ENCODE measurements at places on chromosomes 7 and 10. TPM values are rescaled to one million over a fixed set of nuclear protein-coding genes. Genes with fewer than 3 reads are reported as not detected.

- no peak for DNase-seq
Observed at GRCh38 chr10:122197611-122198222, 73.4 kb upstream of the BTBD16 start.

DNA sequence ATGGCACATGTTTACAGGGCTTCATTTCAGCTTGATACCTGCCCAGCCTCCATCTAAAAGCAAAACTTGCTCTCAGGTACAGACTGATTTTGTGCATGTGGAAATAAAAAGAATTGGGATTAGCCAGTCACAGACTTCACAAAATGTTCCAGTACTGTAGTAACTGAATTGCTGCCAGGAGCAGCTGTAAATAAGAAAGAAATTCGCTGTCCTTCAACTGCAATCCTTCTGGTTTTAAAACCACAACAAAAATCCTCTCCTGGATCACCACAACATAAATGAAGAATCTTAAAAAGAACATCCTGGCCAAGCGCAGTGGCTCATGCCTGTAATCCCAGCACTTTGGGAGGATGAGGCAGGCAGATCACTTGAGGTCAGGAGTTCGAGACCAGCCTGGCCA lies 3.9 kb upstream of the MIOS start:
- no peak for DNase-seq

The FXYD4 gene
- 3.9 TPM for total RNA-seq

The TCERG1L gene
- 0.09 TPM for total RNA-seq

DNA sequence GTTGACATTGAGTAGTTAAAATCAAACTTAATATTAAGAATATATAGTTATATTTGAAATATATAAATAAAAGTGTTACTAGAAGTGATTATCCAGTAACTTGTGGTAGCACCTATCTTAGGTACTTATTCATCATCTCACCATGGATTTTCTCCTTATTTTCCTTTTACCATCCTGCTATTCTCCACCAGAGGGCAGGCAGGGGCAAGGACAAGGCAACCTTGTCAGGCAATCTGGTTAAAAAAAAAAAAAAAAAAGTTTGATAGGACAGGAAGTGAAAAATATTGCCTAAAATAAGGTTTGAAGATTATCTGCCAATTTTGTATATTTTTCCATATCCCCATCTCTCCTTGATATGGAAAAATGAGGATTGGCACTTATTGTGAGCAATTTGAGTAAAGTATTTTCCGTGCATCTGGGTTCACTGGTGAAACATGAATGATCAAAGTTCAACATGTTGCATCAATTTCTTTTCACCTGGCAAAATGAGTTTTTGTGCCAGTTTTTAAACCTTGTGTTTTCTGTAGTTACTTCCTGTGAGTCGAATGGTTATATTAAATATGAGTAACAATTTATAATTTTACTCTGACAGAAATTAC lies 256.7 kb downstream of the AGMO start:
- DNase-seq: peak; percentile 56

The ADGRA1 gene
- total RNA-seq: 1.3 TPM
